CD8-positive, alpha-beta T cell (primary cell): ENCODE measurements at places on chromosomes 7 and 10.

- DNase-seq, result no peak
These were observed at the start of gene PDE6C for GRCh38 chr10:93612311-93612710. Gene PDE6C, plus strand, starts transcription at chr10:93612537. Its CDS starts 189 bp downstream, at chr10:93612726.

DNA sequence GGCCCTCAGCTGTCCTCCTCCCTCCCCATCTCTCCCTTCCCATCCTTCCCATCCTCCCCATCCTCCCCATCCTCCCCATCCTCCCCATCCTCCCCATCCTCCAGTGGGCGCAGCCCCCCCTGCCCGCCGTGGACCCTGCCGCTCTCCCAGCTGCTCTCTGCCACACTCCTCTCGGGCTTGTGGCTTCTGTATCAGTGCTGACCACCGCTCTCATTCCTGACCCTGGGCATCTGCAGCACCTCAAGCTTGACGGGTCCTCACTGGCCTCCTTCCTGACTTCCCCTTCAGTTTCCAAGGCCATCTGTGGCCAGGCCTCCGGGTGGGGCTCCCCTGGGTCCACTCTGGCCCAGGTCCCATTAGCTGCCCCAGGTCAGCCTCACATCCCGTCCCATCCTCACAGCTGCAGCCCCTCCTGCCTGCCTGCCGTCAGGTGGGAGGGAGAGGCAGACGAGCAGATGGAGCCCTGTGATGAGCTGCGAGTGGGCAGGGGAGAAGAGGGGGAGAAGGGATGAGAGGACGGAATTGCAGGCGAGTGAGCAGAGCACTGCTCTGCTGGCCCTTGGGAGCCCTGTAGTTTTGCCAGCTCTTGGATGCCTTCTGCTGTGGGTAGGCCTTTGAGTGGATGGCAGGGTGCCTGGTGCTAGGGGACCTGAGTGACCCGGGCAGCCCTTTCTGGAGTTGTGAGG is 35.7 kb downstream of the LHPP start:
- DNase-seq, result no peak

GRCh38 chr7:3158341-3158760 is 114.7 kb upstream of the CARD11 start:
- no peak for DNase-seq

DNA sequence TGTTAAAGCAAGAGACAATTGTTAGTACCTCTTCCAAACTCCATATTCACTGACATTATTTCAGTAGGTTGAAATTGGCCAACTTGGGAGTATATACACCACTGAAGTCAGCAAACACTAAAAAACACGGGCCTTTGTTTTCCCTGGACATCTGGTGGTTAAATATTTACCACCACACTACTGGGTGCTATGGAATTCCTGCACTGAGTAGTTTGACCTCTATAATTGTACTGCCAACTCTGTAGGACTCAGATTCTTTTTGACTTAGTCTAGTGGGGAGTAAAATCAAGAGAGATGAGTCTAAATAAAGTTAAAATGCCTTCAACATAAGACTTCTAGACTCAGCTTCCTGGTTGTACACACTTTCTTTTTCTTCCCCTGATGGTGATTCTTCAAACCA is 41.3 kb upstream of the TES start:
- no peak for DNase-seq

DNA sequence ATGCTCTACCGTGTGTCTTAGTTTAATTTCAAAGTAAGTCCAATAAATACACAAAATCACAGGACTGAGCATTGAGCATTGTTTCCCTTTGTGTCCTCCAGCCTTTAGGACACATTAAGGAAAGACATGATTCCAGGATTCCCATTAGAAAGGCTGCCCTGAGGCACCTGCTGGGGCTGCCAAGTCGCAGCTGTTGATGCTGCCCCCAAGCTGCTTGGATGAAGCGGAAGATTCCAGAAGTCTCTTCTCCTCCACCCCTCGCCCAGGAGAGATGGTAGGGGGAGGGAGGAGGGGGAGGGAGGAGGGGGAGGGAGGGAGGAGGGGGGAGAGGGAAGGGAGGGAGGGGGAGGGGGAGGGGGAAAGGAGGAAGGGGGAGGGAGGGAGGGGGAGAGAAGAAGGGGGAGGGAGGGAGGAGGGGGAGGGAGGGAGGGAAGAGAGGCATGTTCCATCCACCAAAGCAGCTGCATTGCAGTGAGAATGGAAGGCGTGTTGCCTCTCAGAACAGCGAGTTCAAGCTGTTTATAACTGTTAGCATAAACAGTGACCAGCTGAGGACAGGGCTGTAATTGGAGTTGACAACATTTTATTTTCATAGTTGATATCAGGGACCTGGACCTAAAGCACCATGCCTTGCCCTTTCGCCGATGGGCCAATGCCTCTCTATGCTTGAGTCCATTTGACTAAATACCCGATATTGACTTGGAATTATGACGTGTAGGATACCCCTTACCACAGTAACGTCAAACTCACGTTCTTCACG is 67.3 kb downstream of the DIP2C start:
- DNase-seq, result no peak

GRCh38 chr7:137992550-137993394 is 9.1 kb downstream of the CREB3L2 start:
- no peak for DNase-seq
